ENCODE measurements at places on chromosomes 11 and 22.

- DNase-seq, result no peak
These were observed 407.4 kb upstream of the SYN3 start for GRCh38 chr22:33465554-33465953.

GRCh38 chr11:88414981-88415413 is 77.5 kb upstream of the CTSC start:
- peak; percentile 52 for DNase-seq

DNA sequence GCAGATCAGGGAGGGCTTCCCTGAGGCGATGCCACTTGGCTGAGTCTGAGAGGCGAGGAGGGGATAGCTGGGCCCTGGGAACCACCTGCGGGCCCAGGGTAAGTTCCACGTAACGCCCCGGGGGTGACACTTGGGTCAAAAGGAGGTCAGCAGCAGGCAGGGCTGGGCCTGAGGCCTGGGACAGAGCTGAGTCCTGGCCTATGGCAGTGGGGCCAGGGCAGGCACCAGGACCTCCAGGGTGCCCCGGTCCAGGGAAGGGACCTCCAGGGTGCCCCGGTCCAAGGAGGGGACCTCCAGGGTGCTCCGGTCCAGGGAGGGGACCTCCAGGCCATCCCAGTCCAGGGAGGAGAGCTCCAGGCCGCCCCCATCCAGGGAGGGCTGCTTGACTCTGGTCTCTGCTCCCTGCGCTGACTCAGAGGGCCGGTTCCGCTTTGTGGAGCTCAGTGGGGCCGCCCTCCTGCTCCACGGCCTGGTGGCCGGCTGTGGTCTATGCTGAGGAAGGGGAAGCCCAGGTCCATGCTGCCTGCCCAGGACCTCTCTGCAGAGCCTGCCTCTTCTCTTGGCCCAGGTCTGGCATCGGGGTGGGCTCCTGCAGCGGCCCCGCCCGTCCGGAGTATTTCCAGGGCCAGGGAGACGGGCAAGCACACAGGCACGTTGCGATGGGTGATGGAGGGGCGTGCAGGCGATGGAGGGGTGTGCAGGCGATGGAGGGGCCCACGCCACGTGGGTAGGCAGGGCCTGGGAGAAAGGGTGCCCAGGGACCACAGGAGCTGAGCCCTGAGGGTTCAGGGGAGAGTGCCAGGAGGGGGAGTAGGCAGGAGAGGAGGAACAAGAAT is 19.5 kb upstream of the WNT7B start:
- DNase-seq, result no peak

GRCh38 chr11:112058103-112058502 is 15.7 kb downstream of the PIH1D2 start:
- DNase-seq, result no peak

GRCh38 chr11:47950396-47950795 is 30.0 kb upstream of the PTPRJ start:
- no peak for DNase-seq

GRCh38 chr11:2445746-2446551 is 1.1 kb downstream of the KCNQ1 start:
- no peak for DNase-seq

DNA sequence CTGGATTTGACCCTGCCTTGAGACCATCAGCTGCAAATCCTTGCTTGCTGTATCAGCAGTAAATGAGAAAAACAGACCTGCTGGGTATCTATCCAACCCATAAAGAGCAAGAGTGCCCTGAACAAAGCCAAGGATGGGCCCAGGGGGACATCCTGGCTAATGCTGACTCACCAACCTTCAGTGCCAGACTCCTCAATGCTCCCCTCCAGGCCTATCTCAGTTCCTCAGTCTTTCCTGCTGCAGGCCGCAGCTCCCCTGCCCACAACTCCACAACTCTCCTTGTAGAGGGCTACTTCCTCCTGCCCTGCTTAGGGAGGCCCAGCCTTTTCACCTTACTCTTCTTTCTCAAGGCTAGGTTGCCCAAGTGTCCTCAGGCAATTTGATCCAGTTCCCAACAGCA is 2.6 kb downstream of the LAMTOR1 start:
- no peak for DNase-seq

DNA sequence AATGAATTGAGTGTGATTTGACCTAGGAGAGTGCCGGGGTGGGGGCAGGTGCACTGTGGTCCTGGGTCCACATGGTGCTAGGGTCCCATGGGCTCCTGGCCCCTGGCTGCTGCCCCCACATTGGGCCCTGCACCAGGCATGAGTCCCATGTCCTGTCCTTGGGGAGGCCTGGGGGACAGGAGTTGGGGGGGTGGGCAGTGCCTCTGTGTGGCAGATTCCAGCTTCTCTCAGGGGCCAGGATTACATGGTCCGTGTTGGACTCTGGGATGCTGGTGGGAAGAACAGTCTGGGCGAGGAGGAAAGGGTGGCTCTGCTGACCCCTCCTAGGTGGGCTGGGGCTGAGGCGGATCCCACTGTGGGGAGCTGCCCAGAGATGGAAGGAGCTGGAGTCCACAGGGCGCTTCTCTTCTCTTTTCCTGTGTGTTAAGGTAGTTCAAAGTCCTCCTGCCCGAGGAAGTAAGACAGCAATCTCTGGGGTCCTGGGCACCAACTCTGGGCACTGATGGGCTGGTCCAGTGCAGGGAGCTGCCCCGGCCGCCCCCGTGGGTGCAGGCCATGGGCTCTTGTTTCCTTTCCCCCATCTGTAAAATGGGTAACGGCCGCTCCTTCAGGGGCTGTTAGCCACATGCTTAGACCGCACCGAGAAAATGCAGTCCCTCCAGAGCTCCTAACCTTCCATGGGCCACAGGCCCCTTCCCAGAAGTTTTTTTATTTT is 19.8 kb downstream of the KCNQ1 start:
- DNase-seq, result no peak

DNA sequence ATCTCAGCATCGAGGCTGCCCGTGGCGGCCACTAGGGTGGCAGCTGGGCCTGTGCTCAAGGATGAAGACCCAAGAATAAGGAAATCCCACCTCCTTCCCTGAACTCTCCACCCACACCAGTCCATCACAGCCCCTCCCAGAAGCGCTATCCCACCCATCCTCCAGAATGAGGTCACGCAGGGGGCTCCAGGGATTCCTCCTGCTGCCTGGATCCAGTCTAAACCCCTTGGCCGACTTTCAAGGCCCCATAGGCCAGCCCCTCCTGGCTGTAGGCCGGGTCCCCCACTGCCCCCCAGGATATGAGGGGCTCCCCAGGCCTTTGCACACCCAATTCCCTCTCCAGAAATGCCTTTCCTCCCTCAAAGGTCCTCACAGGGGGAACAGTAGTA is 19.0 kb upstream of the SCGB1A1 start:
- no peak for DNase-seq

DNA sequence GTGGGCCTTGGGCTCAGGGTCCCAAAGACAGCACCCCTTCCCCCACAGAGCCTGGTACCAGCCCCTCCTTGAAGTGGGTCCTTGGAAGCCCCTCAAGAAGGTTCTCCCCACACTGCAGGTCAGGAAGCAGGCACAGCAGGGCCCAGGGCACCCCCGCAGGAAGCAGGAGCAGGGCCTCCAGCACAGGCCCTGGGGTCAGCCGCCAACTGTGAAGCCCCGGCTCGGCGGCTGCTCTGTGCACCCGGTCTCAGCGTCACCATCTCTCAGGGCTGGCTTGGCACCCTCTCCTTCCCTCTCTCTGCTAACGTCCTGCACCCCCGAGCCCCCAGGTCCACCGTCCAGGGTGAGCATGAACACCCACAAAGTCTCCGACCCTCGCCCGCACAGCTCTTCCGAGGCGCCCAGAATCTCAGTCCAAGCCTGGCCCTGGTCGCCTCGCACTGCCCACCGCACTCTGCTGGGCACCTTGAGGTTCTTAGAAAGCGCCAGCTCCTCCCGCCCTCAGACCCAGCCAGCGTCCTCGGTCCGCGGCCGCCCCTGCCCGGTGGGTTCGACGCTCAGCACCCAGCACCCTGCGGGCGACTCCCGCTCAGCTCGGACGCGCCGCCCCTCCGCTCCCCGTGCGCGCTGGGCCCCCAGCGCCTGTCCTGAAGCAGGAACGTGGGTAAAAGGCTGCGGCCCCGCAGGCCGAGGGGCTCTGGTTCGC is 1.4 kb upstream of the SIGIRR start:
- no peak for DNase-seq

GRCh38 chr11:107563702-107564101 is 1.8 kb downstream of the ALKBH8 start:
- peak; percentile 55 for DNase-seq

DNA sequence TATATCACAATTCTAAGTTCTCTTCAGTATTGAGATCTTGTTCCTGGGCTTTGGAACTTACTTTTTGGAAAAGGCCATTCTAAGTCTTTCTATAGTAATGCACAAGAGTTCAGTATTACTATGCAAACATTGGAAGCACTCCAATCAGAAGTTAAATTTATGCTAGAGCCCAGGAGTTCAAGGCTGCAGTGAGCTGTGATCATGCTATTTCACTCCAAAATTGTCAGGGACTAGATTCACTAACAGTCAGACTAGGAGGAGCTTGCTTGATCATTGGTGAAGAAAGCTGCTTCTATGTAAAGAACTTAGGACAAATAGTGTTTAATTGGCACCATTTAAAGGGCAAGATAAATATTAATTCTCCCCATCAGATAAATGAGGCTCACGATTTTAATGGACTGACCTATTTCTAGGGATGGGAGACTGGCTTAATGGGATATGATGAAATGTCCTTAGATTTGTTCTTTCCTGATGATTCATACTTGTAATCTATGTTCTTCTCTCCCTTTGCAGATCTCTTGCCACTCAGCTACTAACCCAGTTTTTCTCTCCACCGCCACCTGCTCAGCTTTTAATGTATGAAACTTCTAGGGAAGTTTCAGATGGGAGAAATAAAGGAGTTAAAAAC is 32.6 kb upstream of the TMEM123 start:
- DNase-seq, result peak; percentile 83

DNA sequence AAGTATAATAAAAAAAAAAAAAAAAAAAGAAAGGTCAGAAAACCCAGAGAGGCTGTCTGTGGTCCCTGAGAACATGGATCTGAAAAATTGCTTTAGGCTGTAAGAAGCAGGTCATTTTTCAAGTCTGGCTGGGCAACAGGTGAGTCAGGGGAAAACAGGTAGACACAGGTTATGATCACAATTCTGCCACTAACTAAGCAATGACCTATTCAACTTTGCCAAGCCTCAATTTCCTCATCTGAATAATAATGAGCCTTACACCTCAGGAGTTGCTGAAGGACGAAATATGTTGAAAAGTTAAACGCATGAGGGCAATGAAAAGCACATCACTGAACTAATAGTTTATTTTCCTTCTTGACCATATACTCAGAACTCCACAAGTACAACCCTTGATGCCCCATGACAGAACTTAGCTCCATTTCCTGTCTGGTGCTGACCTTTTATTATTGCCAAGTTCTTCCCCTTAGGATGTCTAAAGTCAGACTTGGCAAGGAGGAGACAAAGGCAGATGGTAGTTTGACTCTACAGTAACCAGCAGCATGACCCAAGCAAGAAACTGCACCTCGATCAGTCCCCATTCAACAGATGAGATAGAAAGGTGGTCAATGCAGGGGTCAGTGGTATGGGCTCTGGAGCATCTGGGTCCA is 93.6 kb downstream of the SYN3 start:
- no peak for DNase-seq

GRCh38 chr11:86184728-86185380 is 59.7 kb upstream of the EED start:
- DNase-seq, result no peak

DNA sequence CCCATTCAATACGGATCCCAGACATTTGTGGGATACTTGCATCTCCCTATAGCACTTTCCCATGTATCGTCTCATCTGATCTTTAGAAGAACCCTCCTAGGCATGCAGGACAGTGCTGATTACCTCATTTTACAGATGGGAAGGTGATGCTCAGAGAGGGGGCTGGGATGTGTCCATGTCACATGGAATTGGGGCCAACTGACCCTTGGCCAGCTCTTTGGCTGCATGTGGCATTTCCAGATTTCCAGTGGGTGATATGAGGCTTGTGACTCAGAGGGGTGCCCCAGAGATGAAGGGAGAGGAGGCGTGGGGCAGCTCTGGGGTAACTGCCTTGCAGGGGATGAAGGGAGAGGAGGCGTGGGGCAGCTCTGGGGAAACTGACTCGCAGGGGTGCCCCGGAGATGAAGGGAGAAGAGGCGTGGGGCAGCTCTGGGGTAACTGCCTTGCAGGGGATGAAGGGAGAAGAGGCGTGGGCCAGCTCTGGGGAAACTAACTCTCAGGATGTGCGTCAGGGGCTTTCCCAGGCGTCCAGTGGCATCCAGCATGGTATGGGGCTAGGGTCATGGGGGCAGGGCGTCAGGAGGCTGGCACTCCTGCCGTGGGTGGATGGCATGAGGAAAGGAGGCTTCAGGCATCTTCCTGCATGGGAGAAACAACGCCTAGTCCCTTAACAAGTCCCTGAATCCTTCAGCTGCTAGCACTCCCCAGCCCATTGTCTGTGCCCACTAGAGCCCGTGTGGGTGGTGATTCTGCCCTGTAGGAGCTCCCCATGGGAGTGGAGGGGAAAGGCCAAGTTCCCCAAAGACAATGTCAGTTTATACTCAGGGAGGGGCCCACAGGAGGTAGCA is 11.9 kb upstream of the CERK start:
- DNase-seq, result no peak

- DNase-seq, result no peak
These were observed 41.9 kb upstream of the PCF11 start for GRCh38 chr11:83115026-83115425.

- DNase-seq, result no peak
These were observed 388 bp downstream of the HINFP start for GRCh38 chr11:119121811-119122124.

DNA sequence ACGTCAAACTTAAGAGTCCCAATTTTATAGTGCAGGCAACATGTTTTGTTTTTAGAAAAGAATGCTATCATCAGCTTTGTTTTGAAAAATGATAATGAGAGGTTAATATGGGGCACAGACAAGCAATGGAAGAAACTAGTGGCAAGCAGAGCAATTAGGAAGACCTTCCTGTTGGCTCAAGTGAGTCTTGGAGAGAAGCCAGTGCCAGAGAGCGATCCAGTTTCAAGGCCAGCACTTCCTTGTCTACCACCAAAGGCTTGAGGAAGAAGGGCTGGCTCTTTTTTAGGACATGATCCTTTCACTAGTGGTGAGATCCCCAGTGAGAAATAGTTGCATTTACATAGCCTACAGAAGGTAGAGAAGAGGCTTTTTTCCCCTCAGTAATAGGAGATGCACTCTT is 1340.7 kb downstream of the LRRC4C start:
- DNase-seq, result no peak

All from amniotic epithelial cell (primary cell).